NCI-H2029 (cell line): ENCODE measurements at places on chromosomes 5 and 9.

- DNase-seq, result no peak
Measured at GRCh38 chr9:129609486-129610212, 11.3 kb downstream of the C9orf50 start.

- no peak for DNase-seq
Measured at GRCh38 chr5:126056851-126057622, 366.2 kb upstream of the GRAMD2B start.

DNA sequence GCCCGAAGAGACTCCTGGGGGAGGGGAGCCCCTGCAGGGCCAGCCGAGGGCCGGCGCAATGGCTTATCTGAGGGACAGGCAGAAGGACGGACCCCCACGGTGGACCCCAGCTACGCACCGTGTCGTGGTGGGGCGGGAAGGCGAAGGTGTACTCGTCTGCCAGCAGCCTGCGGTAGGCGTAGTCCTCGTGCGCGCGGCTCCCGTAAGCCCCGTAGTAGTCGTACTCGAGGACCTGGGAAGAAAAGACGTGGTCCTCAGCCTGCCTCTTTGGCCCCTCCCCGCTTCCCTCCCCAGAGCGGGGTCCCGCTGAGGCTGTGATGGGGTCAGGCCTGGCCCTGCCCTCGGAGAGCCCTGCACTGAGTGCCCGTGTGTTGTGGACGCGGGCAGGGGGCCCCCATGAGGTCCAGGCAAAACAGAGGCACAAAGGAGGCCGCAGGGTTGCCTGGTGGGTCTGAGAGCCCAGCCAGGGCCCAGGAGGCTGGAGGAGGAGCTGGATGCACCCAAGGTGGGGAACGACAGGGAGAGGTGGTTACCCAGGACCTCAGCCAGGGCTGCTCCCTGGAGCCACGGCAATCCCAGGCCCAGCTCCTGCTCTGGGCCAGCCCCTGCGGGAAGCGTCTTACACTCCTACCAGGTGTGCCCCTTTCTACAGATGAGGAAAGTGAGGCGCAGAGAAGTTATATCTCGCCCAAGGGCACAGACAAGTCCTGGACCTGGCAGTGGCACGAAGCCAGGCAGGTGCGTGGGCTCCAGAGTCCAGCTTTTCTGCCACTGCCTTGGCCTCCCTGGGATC lies 35.2 kb downstream of the SARDH start:
- no peak for DNase-seq

DNA sequence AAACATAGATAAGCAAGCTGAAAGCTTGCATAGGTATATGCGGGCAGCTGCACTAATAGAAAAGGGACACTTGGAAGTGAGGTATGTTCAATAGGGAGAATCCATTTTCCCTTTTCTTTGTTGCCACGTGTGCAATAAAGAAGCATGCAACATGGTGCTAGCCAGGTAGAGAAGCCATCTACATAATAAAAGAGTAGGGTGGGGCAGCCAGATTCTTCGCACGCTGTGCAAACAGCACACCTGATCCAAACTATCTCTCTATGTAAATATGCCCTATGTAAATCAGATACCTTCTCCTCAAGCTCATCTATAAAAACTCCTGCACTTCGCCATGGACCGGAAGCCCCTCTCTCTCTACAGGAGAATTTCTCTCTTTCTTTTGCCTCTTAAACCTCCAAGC lies 91.9 kb upstream of the C9orf72 start:
- no peak for DNase-seq

GRCh38 chr9:79210541-79211243 lies 361.1 kb upstream of the TLE4 start:
- DNase-seq, result no peak

- DNase-seq, result no peak
Measured at GRCh38 chr9:96345551-96345950, 38.0 kb downstream of the SLC35D2 start.

GRCh38 chr9:121999556-121999955 lies 93.6 kb downstream of the TTLL11 start:
- no peak for DNase-seq

- no peak for DNase-seq
Measured at GRCh38 chr9:134759913-134760312, 118.3 kb downstream of the COL5A1 start.

DNA sequence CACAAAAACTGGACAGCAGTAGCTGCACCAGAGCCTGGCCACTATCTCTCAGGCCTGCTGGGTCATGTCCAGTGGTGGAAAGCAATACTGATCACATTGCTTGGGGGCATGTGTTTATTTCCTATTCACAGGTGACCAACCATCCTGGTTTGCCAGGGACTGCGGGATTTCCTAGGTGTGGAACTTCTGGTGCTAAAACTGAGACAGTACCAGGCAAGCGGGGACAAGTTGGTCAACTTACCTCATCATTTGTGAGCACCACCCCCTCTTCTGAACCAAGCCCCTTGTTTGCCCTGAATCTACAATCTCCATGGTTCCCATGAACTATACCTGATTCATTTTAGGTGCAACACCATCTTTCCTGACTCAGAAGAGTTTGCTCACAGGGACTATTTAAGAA lies 81.3 kb downstream of the TNC start:
- DNase-seq, result no peak

DNA sequence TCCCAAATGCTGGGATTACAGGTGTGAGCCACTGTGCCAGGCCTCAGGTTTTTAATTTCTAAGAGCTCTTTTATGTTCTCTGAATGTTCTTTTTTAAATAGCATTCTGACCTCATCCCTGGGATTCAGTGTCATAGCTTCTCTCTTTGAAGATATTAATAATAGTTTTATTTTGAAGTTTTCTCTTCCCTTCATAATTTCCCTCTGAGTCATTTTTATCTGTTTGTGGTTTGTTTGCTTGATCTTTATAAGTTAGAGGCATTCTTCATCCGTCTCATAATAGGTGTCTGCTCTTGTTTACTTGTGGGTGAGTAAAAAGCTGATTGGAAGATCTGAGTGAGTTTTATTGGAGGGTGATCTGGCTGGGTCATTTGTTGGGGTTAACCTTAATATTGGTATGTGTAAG lies 12.5 kb upstream of the MAMDC2 start:
- no peak for DNase-seq

GRCh38 chr9:93296889-93297480 lies 113.0 kb downstream of the WNK2 start:
- DNase-seq, result no peak

DNA sequence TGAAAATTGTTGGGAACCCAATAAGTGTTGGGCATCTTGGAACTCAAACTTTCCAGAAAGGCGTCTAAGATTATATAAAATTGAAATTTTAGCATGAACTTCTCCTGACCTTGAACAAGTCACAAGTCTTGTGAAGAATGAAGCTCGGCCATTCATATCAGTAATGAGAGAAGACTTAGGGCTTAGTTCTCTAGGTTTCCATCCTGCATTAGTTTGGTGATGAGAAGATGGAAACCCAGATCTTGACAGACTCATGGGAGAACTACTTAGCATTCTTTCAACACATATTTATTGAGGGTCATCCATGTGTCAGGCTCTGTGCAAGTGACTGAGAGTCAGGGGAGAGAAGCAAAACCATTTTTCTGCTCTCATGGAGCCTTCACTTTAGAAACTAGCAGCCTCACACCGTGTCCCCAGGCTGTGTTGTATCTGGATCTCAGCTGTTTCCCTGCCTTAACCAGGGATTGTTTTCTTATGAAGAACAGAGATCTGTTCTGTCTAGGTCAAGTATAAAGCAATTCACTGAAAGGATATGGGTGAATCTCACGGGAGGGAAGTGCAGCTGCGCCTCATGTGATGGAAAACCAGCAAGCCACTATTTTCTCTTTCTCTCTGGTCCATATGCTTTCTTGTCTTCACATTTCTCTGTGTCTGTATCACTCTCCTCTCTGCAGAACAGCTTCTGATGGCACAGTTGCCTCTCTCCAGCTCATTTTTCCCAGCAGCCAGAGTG lies 3.4 kb downstream of the GARNL3 start:
- DNase-seq, result no peak

DNA sequence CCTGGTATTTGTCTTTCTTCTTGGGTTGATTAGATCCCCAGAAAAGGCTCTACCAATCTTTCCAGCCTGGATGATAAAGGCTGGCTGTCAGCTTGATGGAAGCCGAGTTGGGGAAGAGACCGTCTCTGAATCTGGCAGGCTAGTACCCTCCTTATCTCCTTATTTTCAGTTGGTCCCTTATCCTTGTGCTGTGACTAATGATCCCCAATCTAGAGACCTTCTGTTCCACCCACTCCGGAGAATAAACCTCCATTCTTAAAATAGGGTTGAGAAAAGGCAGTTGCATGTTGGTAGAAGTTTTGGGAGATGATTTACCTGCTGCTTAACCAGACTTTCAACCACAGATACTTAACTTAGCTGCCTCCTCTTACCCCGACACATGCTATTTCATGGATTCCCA lies 52.3 kb downstream of the PRKACG start:
- no peak for DNase-seq

DNA sequence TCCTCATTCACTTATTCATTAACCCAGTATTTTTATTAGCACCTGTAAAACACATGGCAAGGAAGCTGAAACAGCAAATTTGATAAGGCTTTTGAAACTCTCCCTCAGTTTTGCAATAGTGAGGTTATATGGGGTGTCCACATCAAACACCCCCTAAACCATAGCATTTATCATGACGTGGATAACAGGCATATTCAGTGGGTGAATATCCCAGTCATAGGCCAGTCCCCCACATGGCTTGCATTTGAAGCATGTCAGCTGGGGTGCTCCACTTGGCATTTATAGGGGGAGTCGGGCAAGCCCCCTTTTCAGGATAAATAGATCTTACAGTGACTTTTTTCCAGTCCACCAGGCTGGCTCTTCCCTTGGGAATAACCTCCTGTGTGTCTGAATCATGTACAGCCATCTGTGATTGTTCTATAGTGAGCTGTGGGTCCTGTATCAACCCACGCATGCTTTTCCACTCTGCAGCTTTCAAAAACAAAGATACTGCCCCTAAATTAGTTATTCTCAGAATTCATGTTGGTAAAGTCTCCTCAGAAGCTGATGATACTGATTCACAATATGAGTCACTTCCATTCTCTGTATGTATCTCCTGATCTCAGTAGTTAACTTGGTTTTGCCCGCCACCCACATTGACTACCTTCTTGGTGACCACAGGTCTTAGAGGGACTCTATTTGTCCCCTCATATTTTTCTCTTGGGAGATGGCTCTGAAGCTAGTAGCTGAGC lies 84.4 kb upstream of the SPIN1 start:
- DNase-seq, result no peak

GRCh38 chr5:140312067-140312790 lies 9.3 kb upstream of the PFDN1 start:
- no peak for DNase-seq

GRCh38 chr9:6552498-6553121 lies 92.9 kb downstream of the GLDC start:
- DNase-seq, result no peak
